ENCODE measurements at places on chromosomes 11 and 22.

- DNase-seq: no peak
Observed at GRCh38 chr11:134524896-134525845, 113.1 kb upstream of the B3GAT1 start.

DNA sequence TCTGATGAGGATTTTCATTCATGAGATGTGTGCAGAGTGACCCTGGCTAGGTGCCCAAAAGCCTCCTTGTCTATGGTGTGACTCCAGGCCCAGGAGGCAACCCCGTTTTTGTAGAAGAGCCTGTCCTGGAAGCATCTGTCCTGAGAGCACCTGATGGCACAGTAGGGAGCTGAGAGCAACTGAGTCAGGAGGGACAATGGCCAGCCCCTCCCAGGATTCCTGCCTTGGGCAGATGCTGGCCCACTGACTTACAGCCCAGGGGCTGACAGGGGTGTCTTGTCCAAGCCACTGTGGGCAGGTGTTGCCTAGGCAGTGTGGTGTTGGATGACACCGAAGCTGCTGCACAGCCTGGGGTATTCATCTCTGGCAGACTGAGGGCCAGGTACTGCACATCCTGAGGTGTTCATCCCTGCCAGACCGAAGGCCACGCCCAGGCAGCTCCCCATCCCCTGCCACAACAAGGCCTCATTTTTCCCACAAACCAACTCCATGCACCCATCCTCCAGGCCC is 3.2 kb upstream of the RFPL2 start:
- DNase-seq: no peak

DNA sequence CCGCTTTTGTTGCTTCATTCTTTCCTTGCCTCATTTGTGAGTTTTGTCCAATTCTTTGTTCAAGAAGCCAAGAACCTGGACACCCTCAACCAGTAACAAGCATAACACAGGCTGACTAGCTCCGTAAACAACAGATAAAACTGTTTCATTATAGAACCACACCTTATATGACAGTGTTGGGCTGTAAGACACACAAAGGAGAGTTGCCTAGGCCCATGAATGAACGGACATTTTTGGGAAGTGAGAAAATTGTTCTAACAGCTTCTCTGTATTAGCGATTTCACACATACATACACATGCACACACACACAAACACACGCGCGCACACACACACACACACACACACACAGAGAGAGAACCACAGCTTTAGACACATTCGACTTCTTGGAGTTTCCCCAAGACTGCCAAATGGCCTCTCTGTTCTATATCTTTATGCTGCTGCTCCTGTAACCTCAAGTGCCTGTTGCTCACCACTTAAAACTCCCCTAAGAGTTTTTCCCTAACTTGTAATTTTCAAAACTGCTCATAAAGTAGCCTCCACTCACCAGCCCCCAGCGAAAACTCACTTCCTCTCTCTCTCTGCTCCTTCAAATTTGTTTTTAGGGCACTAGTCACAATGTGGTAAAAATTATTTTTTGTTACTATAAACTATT is 35.9 kb downstream of the CTSC start:
- DNase-seq: no peak

GRCh38 chr11:9601037-9601875 is 27.8 kb downstream of the WEE1 start:
- DNase-seq: peak; percentile 28

- no peak for DNase-seq
Observed at GRCh38 chr11:12318791-12319438, 58.5 kb upstream of the PARVA start.

GRCh38 chr22:36301851-36302250 is 48.9 kb downstream of the APOL1 start:
- DNase-seq: no peak

DNA sequence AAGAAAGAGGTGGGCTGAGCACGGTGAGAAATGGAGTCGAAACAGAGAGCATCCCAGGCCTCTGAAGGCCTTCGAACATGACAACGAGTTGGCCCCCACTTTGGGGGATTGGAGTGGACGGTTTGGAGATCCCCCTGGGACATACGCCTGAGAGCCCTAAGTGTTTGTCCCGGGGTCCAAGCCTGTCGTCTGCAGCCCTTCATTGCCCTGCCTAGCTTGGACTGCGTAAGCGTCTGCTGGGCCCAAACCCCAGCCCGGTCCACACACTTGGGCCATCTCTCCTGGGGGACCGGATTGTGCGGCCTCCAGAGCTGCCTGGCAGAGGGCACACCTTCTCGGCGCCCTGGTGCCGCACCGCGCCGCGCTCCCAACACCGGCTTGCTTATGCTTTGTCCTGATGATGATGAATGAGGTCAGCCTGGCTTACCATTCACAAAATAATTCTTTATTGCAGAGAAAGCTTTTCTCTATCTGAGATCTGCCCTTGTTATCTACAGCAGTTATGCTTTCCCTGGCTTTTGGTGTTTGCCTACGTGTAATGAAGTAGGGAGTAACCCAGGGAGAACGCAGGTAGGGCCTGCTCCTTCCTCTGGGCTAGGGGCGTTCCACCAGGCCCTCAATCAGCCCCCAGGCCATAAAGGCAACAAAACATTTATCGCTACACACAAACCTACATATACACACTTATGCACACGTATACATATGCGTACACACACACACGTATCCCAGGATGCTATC is 85.9 kb upstream of the PPARA start:
- no peak for DNase-seq

GRCh38 chr11:69536406-69536805 is 54.9 kb downstream of the LINC01488 start:
- no peak for DNase-seq

- DNase-seq: no peak
Observed at GRCh38 chr11:69398529-69399492, 82.7 kb upstream of the LINC01488 start.

- DNase-seq: no peak
Observed at GRCh38 chr11:99766811-99767210, 746.1 kb downstream of the CNTN5 start.

GRCh38 chr22:27206374-27207133 is 549.2 kb downstream of the MIAT start:
- no peak for DNase-seq

DNA sequence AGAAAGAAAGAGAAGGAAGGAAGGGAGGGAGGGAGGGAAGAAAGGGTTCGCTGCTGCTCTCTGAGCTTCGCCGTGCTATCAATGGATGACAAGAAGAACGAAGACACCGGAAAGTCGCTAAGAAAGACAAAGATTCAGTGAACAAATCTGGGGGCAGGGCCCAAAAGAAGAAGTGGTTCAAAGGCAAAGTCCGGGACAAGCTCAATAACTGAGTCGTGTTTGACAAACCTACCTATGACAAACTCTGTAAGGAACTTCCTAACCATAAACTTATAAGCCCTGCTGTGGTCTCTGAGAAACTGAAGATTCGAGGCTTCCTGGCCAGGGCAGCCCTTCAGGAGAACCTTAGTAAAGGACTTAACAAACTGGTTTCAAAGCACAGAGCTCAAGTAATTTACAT is 2.9 kb upstream of the TTLL1 start:
- no peak for DNase-seq

DNA sequence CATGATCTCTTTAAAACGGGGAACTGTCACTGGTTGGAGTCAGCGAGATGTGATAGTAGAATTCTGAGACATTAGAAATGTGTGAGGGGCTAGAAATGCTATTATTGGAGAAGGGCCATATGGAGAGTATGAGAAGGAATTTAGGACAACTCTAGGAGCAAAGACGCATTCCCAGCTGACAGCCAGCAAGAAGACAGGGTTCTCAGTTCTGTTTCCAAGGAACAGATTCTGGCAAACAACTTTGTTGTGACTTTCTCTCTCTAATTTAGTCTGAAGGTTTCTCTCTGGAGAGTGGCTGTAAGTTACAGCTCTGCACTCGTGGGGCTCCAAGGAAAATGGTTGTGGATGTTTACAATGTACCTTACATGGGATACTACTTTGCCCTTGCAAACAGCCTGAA is 876.3 kb downstream of the FAM181B start:
- no peak for DNase-seq

- DNase-seq: no peak
Observed at GRCh38 chr11:43200031-43200430, 111.8 kb upstream of the API5 start.

- DNase-seq: no peak
Observed at GRCh38 chr22:34951212-34951611, 114.7 kb upstream of the ISX start.

DNA sequence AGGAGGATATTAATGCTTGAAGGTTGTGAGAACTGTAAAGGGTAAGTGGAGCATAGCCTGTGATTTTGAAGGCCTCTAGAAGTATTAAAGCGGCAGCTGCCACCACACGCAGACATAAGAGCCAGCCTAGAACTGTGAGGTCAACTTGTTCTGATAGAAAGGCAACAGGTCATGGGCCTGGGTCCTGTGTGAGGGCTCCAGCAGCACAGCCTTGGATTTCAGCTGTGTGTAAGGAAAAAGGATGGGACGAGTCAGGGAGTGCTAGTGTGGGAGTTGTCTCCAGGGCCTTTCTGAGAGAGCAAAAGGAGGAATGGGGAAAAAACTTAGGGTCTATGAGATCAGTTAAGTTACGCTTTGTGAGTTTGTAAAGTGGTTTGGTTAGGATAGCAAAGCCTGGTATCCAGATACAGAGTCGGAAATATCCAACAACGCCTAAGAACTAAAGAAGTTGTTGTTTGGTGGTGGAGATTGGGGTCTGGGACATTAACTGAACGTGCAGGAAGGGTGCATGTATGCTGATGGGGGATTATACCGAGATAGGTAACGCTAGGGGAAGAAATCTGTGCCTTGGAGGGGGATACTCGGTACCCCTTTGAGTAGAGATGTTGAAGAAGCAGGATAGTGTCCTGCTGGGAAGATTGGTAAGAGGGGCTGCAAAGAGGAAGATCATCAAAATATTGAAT is 17.4 kb upstream of the ANO1 start:
- no peak for DNase-seq

DNA sequence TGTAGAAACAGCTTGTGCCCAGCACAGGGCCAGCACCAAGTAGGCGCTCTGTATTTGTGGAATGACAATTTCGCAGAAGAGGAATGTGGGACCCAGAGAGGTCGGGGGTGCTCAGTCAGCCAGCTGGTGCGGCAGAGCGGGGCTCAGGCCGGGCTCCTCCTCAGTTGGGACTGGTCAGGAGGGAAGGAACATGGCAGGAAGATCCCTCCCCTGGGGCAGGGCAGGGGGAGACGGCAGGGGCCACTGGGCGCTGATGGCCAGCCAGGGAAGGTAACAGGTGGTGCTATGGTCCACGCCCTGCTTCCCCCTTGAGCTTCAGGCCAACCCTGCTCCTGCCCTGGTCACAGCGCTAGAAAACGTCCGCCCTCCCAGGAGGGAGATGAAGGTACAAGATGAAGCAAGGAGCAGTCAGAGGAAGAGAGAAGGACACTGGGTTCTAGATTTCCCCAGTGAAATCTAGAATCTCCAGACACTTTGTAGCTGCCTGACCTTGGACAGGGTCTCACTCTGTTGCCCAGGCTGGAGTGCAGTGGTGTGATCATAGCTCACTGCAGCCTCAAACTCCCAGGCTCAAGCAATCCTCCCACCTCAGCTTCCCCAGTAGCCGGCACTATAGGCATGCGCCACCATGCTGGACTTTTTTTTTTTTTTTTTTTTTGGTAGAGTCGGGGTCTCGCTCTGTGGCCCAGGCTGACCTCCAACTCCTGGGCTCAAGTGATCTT is 13.5 kb upstream of the SPI1 start:
- DNase-seq: no peak

DNA sequence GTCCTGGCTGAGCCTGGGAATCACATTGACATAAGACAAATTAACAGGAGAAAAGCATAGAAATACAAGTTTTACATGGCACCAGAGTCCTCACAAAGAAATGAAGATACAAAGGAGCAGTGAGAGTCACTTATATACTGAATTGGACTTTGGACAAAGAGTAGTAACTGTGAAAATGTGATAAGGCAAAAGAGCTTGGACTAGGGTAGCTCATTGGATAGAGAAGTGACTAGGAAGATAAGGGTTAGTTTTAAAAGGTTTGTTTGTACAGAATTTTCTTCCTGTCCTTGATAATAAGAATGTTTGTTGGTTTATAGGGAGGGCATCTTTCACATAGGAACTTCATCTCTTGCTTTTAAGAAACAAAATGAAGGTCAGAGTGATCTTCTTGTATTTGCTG is 17.9 kb upstream of the NUCB2 start:
- no peak for DNase-seq

- no peak for DNase-seq
Observed at GRCh38 chr22:46557736-46558480, 20.5 kb upstream of the CELSR1 start.

GRCh38 chr11:46117842-46118241 is 3.4 kb downstream of the PHF21A start:
- DNase-seq: no peak

DNA sequence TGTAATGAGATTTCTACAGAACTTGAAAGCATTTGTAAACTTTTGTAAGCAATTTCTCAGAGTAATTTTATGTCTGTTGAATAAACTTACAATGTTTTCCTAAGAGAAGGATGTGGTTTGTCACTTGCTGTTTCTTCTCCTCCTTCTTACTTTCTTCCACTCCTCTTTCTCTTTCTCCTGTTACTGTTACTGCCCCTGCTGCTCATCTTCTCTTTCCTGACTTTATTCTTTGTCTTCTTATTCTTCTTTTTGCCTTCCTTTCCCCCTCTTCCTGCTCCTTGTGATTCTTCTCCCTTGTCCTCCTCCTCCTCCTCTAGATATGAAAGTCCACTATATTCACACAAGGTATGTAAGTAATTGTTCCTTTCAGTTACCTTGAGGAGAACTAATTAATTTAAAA is 31.1 kb upstream of the MMP7 start:
- DNase-seq: no peak

GRCh38 chr11:11141065-11141464 is 212.0 kb downstream of the CSNK2A3 start:
- no peak for DNase-seq

- DNase-seq: no peak
Observed at GRCh38 chr11:10696468-10697322, 3.1 kb upstream of the IRAG1 start.

DNA sequence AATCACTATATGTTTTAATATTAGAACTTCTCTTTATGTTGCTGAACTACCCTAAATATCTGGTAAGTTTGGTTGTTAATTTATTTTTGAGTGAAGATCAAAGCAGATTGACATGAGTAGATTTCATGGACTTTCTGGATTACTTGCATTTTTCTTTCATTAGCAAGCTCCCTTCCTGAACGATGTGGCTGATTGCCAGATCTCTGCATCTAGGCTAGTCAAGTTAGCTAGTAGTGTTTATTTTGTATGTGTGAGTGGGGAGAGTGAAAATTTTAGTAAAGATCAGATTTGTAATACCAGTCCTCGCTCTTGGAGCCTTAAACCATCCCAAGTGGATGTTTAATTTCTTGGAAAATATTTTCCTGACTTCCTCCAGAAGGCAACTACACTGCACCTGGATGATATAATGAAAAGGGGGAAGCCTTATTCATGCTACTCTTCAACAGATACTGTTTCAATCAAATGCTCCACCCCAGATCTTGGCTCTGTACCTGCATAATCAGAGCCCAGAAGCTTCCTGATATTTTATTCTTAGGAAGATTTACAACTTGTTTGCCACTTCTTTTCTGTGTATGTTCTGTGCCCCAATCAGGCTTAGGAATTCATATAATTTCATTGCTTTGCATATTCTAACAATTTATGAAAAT is 143.2 kb upstream of the GRIA4 start:
- DNase-seq: no peak

Data from stimulated activated CD8-positive, alpha-beta memory T cell treated with anti-CD3 and anti-CD28 coated beads, Interleukin-4, amount 100 ng/mL, for 1 hour (primary cell).